ENCODE measurements at places on chromosomes 7 and 10. TPM values are rescaled to one million over a fixed set of nuclear protein-coding genes. Genes with fewer than 3 reads are reported as not detected.

GRCh38 chr10:122293156-122293960 is 22.3 kb downstream of the BTBD16 start:
- no peak for DNase-seq

DNA sequence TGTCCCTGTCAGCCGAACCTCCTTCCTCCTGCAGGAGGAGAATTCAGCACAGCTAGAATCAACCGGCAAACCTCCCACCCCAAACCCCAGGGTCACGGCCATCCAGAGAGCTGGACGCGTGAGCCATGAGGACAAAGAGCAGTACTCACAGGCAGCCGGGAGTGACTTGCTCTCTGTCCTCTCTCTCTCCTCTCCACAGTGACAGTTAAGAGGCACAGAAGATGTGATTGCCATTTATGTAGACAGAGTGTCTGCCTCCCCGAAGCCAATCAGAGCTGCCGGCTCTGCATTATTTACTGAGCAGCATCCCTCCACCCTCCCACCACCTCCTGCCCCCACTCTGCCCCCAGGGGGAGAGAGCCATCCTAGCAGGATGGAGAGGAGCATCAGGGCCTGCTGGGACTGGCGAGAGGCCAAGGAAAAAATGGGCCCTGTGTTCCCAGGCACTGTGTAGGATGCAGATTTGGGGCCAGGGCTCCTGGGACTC is 4.3 kb downstream of the DDC start:
- DNase-seq = no peak

KLF14 gene
- total RNA-seq = not detected

GRCh38 chr10:125089469-125089868 is 70.9 kb downstream of the CTBP2 start:
- DNase-seq = no peak

DNA sequence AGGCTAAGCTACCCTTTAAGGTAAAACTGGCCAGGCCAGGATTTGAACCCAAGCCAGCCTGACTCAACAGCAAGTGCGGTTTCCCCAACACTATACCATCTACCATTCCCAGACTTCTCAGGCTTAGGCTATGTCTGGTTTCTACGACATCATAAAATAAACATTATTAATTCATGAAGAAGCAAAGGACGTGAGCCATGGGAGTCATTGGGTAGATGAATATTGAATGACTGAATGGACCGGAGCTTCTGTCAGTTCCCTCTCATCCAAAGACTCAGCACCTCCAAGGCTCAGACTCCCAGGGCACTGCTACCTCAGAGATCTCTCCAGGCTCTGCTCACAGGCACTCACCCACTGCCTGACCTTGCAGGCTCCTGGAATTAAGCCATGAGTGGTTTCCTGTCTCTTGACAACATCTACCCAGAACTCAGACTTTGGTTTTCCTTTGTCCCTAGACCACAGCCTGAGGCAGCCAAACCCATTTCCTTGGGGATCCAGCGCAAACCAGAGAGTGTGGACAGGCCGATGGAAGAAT is 64.6 kb upstream of the STEAP1B start:
- DNase-seq = no peak

GRCh38 chr10:29344073-29344820 is 55.4 kb downstream of the LYZL1 start:
- DNase-seq = peak; percentile 23

DNA sequence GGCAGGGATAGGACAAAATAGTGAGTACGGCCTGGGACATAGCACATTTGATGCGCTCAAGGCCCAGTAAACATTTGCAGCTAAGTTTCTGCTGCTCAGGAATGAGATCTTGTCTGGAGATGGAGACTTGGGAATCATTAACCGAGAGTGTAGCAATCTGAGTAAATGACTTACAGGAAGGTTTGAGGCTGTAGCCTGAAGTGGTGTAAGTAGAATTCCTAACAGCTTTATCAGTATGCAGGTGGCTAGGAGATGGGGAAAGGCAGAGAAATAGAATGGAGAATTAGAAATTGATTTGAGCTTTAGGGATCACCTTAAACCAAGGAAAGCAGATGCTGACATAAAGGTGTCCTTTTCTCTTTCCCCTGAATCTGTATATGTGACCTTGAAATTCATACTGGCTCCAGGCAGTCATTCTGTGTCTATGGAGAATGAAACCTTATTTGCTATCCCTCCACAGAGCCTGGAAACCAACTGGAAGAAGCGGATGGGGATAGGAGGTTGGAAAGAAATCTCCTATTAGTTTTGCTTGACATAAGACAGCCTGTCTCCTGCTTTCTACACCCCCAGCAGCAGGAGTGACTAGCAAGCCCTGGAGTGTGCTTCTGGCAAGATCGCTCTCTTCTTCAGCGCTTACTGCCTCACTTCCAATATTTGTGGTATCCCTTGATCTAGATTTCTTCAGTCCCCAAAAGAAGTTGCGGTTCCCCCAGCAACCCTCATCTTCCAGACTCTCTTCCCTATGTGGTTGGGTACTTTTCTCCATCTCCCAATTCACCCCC is 6.4 kb upstream of the PON2 start:
- no peak for DNase-seq

ATG9B gene
- 1.7 TPM for total RNA-seq

- no peak for DNase-seq
Observed at GRCh38 chr7:128935342-128935730, 2.4 kb upstream of the IRF5 start.

TRIL gene
- 1.5 TPM for total RNA-seq

DNA sequence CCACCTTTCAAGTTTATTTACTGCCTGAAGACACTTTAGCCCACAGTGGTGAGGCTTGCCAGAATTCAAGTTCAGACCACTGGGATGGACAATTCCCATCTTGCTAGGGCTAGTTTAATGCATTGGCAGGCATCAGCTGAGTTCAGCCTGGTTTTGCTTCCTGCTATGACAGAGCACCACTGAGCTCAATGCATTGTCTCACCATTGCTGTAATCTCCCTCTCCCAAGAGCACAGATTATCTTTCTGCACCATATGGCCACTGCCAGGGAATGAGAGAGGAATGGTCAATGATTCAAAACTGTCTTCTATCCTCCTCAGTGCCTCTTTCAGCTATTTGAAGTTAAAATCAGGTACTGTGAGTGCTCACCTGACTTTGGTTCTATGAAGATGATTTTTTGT is 160.8 kb downstream of the XPNPEP1 start:
- DNase-seq = no peak
